NCI-H524 treated with DMSO at 0.1 percent for 48 hours (cell line): ENCODE measurements at places on chromosomes 2 and 18.

GRCh38 chr2:120699292-120699691 is 36.4 kb upstream of the GLI2 start:
- DNase-seq = peak; percentile 57

- no peak for DNase-seq
Measured at GRCh38 chr18:7896805-7897518, 329.8 kb downstream of the PTPRM start.

DNA sequence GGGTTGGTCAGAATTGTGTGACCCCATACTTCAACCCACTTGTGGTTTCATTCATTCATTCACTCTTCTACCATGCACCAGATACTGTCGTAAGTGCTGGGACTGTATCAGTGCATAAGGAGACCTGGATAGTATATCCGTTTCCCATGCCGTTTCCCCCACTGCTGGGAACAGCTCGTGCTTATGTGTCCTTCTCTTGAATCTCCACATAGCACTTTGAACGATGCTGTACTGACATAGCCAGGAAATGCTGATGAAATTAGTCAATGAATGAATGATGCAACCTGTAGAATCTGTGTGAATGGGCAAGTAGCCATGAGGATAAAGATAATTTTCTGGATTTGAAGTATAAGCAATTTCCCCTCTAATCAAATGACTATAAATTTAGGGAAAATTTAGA is 276.1 kb downstream of the BCL2 start:
- DNase-seq = no peak

- no peak for DNase-seq
Measured at GRCh38 chr2:151575338-151575737, 158.9 kb downstream of the NEB start.

- DNase-seq = no peak
Measured at GRCh38 chr2:219997341-219997851, 370.0 kb downstream of the SLC4A3 start.

GRCh38 chr2:58376592-58376991 is 135.5 kb upstream of the FANCL start:
- DNase-seq = no peak

DNA sequence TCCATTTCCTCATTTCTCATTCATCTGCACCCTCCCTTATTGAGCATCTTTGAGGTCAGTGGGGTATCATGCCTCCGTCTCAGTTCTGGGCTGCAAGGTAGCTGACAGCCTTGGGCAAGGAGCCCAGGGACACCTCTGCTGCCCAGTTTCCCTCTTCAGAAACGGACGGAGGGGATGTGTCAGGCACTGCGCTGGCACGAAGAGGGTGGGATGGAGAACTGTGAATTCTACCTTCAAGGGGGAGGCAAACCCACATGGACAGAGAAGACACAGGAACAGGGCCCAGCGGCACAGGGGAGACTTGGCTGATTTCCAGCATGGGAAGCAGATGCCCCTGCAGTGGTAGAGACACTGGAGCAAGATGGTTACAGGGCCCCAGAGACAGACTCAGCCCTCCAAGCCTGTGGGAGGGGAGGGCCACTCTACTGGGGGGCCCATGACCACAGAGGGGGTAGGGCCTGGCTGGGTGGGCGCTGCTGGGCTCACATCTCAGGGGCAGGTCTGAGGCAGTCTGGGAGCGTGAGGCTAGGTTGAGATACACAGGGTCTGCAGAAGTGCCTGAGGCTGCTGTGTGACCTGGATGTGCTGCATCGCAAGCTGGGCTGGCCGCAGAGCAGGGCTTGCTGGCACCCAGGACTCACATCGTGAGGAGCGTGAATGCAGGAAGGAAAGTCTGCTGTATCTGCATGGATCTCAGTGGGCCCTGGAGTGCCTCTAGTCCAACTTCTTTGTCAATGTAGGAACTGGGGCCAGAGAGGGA is 92.3 kb downstream of the HS1BP3 start:
- DNase-seq = no peak

DNA sequence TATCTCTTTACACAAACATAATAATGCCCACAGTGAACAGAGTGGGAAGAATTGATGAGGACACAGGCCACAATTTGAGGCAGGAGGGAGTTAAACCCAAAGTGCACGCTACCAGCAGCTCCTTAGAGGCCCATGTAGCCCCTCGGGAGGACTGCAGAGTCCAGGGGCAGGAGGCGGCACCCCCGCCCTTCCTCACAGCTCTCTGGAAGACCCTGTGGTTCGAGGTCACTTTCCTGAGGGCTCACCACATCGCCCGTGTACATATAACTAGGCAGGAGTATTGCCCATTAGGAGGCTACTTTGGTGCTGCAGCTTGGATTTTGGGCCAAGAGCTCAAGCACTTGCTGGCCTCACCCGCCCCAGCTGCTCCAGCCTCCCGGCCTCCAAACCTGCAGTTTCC is 22.2 kb upstream of the CIDEA start:
- no peak for DNase-seq

- DNase-seq = no peak
Measured at GRCh38 chr2:19819097-19820065, 82.4 kb downstream of the TTC32 start.

DNA sequence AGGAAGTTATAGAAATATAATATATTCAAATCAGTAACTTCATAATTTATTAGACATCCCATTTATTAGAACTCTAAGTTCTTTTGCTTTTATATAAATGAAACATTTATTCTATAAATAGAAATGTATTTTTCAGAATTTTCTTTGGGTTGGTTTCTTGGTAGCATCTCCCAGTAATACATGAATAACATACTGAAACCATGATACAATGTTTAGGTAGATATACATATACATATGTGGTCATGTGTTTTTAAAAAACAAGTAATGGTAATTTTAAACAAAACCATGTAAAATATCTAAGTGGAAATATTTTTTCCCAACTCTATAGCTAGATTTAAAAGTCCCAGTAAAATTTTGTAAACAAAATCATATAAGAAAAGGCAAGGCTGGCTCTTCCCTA is 36.9 kb downstream of the WIPF1 start:
- DNase-seq = no peak

DNA sequence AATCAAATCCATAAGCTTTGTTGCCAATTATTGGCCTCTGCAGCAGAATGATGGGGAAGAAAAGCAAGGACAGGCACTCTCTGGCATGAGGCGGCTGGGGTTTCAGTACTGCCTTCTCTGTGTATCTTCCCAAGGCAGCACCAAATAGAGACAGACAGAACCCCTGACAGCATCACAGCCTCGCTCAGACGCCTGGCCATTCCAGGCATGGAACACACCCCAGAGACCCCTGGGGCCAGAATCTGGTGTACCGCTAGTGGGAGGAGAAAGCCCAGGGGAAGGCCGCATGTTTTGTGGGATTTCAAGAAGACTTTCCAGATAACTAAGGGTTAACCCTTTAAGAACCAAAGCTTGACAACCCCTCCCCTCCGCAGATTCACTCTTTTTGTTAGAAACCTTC is 282.1 kb downstream of the EN1 start:
- DNase-seq = no peak

GRCh38 chr2:239142806-239143205 is 258.0 kb downstream of the HDAC4 start:
- DNase-seq = no peak

GRCh38 chr18:32238635-32239268 is 48.9 kb downstream of the MEP1B start:
- DNase-seq = no peak

- DNase-seq = no peak
Measured at GRCh38 chr18:54752185-54752584, 76.1 kb upstream of the RAB27B start.

DNA sequence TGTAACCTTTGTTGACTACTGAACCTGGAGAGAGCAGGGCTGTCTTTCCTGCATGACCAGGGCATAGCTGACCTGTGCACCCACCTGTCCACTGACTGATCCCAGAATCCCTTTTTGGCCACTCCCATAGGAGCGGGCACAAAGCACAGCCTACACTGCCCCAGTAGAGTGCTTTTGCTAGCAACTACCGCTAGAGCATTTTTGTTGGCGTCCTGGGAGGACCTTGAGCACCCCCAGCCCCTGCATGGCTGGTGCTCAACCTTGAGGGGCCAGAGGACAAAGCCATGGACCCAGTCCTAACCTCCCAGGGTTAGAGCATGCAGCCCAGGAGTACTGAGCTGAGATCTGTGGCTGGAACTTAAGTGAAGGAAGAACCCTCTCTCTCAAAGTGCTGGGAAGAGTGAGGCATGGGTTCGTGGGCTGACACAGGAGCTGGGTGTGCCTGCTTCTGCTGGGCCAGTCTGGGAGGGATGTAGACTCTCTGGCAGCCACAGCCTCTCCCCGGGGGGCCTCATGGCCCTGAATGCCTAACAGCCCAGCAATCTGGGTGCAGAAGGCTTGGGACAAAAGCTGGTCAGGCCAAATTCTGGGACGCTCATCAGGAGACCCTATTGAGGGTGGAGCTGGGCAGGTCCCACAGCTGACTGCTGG is 140.0 kb downstream of the GALNT1 start:
- no peak for DNase-seq

- DNase-seq = no peak
Measured at GRCh38 chr2:197847651-197848401, 43.4 kb downstream of the PLCL1 start.

DNA sequence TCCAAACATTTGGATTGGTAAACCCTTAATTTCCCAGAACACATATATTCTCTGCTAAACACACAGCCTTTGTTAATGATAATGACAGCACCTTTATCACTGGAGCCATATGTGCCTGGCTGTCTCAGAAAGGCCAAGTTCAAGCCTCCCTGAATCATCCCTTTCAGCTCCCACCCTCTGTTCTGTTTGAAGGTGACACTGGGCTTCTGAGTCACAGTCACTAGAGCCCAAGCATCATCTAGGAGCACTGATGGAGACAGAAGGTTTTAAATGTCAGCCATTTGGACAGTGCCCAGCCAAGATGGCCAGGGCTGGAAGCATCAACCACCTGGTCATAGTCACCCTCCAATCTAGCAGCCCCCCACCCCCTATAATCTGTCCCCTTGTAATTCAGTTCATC is 80.6 kb downstream of the NRP2 start:
- no peak for DNase-seq

GRCh38 chr2:160014227-160014626 is 48.2 kb downstream of the PLA2R1 start:
- DNase-seq = no peak
